ENCODE measurements at places on chromosomes 16 and 17. TPM values are rescaled to one million over a fixed set of nuclear protein-coding genes. Genes with fewer than 3 reads are reported as not detected.

The GNG13 gene
- total RNA-seq, result not detected

The OR1A1 gene
- not detected for total RNA-seq

The HAS3 gene
- total RNA-seq, result 54.9 TPM

The CCDC92B gene
- 8.4 TPM for total RNA-seq

The MSRB1 gene
- total RNA-seq, result 23.9 TPM

The BEAN1 gene
- total RNA-seq, result 0.07 TPM

The UBALD2 gene
- 3.1 TPM for total RNA-seq

The TNS4 gene
- 4.9 TPM for total RNA-seq

The C17orf113 gene
- total RNA-seq, result 2.1 TPM

The ADORA2B gene
- 7.9 TPM for total RNA-seq

The MARVELD3 gene
- 32.7 TPM for total RNA-seq

The HS3ST3B1 gene
- 17.7 TPM for total RNA-seq

The ACSM2A gene
- total RNA-seq, result not detected

The ANKRD40CL gene
- not detected for total RNA-seq

DNA sequence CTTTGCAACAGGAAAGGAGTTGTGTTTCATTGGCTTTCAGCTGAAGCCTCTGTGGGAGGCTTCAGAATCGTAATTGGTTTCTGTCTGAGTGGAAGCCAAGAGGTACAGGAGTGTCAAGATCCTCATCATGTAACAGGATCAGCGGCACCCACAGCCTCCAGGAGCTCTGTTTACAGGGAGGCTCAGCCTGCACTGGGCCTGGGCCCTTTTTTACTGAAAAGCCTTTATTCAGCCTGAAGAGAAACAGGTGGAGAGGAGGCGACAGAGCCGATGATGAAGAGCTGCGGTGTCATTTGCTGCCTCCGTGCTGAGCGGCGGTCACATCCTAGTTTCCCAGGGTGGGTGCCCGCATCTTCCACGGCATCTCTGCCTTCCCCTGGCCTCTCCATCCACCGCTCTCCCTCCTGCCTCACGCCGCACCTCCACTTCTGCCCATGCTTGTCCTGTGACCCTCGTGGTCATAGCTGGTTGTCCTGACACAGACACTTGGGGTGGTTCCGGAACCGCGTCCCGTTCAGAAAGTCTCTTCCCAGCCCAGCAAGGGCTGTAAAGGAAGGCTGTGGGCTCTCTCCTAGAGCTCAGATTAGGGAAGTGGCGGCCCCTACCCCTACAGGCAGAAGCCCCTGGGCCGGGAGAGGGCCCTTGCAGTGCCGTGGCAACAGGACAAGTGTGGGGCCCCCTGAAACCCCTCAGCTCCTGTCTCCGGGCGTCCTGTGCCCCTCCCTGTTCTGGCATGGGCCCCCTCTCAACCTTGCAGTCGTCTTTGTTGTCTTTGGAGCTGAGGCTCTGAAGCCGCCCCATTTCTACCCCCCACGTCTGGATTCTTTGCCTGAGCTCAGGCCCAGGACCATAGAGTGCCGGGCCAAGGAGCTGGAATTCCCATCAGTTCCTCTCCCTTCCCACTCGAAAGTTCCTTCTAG lies 53.9 kb upstream of the CHMP6 start:
- no peak for DNase-seq

DNA sequence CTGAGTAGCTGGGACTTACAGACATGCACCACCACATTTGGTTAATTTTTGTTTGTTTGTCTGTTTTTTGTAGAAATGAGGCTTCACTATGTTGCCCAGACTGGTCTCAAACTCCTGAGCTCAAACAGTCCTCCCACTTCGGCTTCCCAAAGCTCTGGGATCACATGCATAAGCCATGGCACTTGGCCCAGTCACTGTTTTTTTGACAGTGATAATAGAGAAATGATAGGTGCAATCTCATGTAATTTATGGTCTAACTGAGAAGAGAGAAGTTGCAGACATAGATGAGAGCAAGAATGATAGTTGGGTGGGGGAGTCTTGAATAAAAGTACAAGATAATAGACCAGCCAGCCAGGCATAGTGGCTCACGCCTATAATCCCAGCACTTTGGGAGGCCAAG lies 89.7 kb upstream of the TNRC6A start:
- no peak for DNase-seq

GRCh38 chr17:82465023-82465603 lies 6.6 kb downstream of the NARF start:
- no peak for DNase-seq

DNA sequence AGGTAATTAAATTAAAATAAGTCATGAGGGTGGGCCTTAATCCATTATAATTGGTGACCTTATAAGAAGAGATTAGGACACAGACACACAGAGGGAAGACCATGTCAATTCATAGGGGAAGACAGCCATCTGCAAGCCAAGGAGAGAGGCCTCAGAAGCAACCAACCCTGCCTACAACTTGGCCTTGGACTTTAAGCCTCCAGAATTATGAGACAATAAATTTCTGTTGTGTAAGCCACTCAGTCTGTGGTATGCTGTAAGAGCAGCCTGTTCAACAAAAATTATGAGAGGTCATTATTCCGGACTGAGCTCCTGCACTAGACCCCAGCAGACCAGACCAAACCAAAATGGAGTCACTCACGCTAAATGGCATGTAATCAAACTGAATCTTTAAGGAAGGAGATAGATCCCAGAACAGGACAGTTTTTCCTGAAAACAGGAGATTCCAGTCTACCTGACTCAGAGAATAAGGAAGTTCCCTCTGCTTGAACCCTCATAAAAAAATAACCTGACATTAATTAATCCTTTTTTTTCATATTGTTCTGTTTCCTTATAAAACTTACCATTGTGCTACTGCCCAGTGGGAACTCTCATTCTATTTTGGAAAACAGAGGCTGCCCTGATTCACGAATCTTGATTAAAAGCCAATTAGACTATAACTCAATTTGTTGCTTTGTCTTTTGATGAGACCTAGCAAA lies 74.3 kb downstream of the DNAH3 start:
- no peak for DNase-seq

- DNase-seq, result no peak
Observed at GRCh38 chr17:56945938-56946505, 14.8 kb downstream of the COIL start.

GRCh38 chr17:3780986-3781385 lies 20.0 kb downstream of the ITGAE start:
- no peak for DNase-seq

- no peak for DNase-seq
Observed at GRCh38 chr17:55606488-55606815, 95.2 kb upstream of the SMIM36 start.

- DNase-seq, result no peak
Observed at GRCh38 chr16:54620197-54620596, 310.5 kb upstream of the IRX5 start.

- DNase-seq, result peak; percentile 85
Observed at GRCh38 chr17:69523244-69523861, 108.9 kb downstream of the MAP2K6 start.

DNA sequence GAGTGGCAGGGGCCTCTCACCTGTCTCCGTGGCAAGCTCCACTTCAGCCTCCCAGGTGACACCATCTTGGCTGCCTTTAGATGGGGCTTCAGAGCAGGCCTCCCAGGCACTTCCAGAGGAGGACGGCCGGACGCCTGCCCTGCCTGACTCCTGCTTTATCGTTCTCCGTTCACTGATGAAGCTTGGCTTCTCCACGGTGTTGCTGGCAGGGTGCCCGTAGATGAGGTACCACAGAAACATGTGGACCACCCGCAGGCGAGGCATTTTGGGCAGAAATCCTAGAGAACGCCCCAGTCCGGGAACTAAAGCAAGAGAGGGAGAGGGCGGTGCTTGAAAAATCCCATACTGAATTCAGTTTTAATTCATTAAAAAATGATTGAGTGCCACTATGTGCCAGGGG lies 54.5 kb downstream of the GTF3C1 start:
- no peak for DNase-seq

DNA sequence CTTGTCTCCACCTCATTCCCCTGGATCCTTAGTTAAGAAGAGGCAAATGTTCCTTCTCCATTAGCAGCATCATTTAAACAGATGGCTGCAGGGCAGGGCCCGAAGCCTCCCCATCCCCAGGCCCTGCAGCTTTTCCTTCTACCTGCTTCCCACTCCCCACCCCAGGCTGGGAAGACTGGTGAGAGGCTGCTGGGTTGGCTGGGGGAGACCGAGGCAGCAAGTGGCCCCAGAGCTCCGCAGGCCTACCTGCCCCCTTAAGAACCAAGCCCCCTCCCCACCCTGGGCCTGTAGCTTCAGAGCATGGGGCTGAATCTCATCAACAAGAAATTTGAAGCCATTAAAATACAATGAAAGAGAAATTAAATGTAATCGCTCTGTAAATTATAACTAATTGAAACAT lies 22.1 kb upstream of the RPL38 start:
- no peak for DNase-seq

DNA sequence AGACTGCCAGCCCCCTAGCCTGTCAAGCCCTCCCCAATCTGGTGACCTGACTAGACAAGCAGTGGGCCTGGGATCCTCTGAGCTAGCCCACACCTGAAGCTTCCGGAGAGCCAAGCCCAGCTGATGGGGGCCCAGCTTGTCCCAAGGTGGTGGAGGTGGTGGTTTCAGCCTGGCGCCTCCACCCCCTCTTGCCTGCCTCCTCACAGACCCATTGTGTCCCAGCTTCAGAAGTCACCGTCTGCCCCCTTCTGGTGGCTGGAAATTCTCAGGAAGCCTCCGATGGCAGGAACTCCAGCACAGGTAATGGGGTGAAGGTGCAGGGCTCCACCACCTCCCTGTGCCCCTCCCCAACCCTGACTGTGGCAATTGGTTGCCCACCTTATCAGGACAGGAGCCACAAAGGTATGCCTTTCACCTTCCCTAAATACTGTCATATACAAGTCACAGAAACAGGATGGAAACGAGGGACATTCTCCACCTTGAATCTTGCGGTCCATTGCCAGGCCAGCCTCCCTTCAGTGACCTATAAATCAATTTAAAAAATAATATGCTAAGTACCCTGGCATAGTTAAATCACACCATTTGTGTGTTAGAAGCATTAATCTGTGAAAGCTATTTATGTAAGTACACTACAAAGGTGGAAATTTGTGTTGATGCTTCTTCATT lies 66.0 kb upstream of the ZNF423 start:
- DNase-seq, result peak; percentile 90

- DNase-seq, result peak; percentile 83
Observed at GRCh38 chr17:28950017-28950751, 1.1 kb downstream of the PHF12 start.

GRCh38 chr16:66206363-66206762 lies 160.1 kb upstream of the CDH5 start:
- DNase-seq, result no peak

DNA sequence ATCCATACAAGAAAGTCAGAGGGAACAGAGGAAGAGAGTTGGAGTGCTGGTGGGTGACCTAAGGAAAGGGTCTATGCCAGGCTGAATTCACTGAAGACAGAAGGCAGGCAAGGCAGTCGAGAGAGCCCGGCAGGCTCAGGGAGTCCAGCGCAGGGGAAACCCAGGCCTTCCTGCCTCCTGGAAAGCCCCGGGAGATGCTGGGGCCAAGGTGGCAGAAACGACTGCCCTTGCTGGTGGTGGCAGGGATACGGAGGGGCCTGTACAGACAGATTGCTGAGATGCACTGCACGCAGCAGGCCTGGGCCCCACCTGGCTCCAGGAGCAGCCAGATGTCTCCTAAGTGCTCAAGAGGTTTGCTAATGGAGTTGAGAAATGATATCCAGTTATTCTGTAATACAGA lies 59.8 kb downstream of the GTF3C1 start:
- DNase-seq, result no peak

GRCh38 chr17:82273327-82274133 lies at the start of gene CSNK1D:
CSNK1D (minus strand) TSS chr17:82273700; CDS start chr17:82273381, 319 bp downstream.
- peak; percentile 94 for DNase-seq

- no peak for DNase-seq
Observed at GRCh38 chr17:4811471-4811870, 4.5 kb downstream of the PLD2 start.

GRCh38 chr16:67526149-67526791 lies 2.4 kb upstream of the RIPOR1 start:
- DNase-seq, result no peak

GRCh38 chr16:88856122-88856827 lies 472 bp downstream of the GALNS start:
- DNase-seq, result peak; percentile 69

GRCh38 chr17:67557921-67558320 lies 159.8 kb upstream of the NOL11 start:
- no peak for DNase-seq

- DNase-seq, result no peak
Observed at GRCh38 chr16:78720416-78720815, 621.0 kb downstream of the WWOX start.

GRCh38 chr17:3852561-3852960 lies 6.5 kb upstream of the NCBP3 start:
- no peak for DNase-seq

GRCh38 chr17:2718150-2718938 lies 6.8 kb upstream of the CLUH start:
- DNase-seq, result no peak

DNA sequence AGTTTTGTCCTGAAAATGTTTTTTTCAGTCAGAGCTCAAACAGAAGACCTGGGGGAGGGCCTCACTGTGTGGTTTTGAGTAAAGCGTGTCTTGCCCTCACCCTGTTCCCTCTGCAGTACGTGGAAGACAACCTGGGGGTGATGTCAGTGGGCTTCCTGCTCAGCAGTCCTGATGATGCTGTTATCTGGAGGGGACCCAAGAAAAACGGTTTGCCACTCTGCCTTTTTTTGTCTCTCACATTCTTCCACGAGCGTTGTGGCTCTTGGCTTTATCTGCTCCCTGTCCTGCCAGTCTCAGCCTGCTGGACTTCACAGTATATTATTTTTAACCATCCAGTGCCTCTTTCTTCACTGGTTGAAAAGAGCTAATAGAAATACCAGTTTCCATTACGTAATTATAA lies 12.9 kb downstream of the NUBP1 start:
- no peak for DNase-seq

DNA sequence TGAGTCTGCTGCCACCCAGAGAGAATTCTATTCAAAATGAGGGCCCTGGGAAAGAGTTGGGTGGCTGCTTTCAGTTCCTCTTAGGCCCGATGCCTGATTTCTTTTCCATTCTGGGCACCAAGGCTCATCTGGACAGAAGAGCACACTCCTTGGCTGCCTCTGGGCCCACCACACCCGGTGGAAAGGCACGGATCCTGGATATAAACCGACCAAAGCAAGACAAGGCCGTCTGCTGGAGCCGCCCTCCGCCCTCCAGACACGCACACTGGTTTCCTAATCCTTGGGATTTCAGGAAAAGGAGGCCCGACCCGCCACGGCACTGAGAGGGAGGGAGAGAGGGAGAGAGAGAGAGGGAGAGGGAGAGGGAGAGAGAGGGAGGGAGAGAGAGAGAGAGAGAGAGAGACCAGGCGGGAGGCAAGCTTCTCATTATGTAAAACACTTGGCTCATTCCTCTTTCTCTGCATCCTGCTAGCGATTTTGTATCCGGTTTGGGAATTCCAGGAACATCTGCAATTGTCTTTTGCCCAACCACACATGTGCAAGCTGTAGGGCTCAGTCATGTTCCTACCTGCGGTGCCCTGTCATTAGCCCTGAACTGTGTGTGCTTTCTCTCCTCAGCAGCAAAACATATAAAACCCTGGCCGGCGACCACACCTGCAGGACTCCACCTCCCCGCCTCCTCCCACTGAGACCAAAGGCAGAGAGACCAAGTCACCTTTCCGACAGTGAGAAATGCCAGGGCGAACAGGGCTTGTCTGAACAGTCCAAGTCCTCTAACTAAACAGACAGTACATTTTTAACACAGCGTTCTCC lies 347.2 kb downstream of the SOX9 start:
- DNase-seq, result peak; percentile 50
